ENCODE measurements at places on chromosomes 11 and 22.

DNA sequence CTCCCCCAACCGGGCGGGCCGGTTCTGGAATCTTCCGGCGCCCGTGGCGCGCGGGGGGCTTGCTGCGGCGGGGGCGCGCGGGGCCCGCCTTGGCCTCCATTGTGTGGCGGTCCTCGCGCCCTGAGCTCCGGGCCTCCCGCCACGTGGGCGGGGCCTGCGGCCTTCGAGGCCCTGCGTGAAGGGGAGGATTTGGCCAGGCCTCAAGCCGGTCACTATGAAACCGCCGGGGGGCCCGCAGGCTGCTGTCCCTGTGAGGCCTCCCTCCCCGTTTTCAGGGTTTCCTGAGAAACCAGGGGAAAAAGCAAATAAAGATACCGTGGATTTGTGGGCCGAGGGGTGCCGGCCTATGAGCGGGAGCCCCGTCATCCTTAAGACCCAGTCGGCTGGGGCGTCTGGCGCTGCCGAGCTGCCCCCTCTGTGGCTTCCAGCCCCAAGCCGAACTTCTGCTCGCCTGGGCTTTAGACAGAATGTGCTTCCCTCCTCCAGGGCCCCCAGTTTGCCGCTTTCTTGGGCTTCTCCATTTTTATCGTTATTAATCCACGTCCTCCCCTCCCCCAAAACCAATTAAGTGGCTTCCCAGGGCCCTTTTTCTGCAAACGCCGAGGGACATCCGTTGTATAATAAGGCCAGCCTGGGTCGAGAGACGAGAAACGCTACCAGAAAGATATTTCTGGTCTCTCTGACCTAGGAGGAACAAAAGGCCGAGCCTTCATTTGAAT is 602 bp downstream of the EWSR1 start:
- DNase-seq = peak; percentile 69

- no peak for DNase-seq
Measured at GRCh38 chr11:2547806-2548205, 103.0 kb downstream of the KCNQ1 start.

GRCh38 chr22:18091478-18091877 is 13.7 kb downstream of the PEX26 start:
- DNase-seq = peak; percentile 81

DNA sequence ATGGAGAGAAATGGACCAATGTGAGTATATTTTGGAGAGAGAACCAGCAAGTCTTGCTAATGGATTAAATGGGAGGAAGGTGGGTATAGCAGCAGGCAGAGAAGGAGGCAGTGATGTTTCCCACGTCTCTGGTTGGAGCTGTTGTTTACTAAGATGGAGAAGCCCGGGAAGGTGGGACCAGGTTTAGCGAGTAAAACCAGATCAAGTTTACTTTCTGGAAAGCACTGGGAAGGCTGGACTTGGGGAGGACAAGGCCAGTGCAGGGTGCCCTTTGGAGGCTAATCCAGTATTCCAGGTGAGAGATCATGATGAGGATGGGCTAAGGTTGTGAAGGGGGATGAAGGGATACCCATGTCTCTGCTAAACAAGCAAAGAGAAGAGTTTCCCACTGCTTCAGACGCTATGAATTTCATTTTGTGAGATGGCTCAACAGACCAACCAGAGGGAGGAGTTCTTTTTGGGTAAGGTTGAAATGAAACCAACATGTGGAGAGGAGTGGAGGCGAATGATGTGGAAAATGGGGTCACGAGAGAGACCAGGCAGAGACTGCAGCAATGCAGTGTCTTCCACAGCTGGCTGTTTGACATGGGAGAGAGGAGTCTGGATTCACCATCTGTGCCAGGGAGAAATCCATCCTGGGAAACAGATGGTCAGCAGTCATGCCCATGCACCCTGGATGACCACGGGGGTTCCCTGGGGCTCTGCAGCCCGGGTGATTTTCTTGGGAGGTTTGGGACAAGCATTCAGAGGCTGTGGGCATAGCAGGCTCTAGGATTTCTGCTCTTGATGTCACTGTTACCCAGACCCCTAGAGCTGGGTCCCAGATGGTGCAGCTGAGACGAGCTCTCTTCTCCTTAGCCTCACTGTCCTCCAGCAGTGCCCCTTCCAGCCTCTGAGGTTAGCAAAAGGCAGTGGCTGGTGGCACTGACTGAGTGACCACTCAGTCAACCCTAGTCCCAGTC is 24.9 kb downstream of the COMMD9 start:
- no peak for DNase-seq

GRCh38 chr11:68978931-68979594 is 1.7 kb downstream of the MRGPRD start:
- DNase-seq = no peak

GRCh38 chr11:112525270-112525669 is 264.6 kb upstream of the PLET1 start:
- no peak for DNase-seq
